ENCODE measurements at places on chromosomes 5 and 9.
A peak's percentile ranks its signal among the peaks of the same experiment; 100 is the strongest.

- DNase-seq = peak; percentile 12
Observed at GRCh38 chr9:96447406-96447805, 2.6 kb upstream of the HABP4 start.

GRCh38 chr5:13503017-13503416, 441.5 kb downstream of the DNAH5 start:
- no peak for DNase-seq

- DNase-seq = no peak
Observed at GRCh38 chr5:113382731-113383130, 52.1 kb downstream of the TSSK1B start.

DNA sequence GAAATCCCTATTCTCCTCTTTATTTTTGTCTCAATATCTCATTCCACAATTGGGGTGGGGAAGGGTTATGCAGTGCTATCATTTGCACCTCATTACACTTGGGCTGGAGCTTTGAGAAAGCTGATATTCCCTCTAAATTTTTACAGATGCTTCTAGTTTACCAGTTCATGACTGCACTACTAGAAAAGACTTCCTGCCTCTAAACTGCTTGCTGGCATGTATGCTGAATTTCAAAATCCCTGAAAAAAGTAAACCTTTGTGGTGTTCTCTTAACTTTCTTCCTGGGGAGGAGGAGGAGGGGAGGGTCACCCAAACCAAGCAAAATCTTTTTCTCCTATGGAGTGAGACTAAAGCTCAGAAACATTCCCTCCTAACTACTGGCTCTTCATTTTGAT, 45.1 kb downstream of the BNC2 start:
- peak; percentile 76 for DNase-seq

- DNase-seq = no peak
Observed at GRCh38 chr5:142872795-142873194, 102.6 kb downstream of the ARHGAP26 start.

GRCh38 chr9:38263532-38263931, 129.0 kb upstream of the ALDH1B1 start:
- DNase-seq = peak; percentile 34

DNA sequence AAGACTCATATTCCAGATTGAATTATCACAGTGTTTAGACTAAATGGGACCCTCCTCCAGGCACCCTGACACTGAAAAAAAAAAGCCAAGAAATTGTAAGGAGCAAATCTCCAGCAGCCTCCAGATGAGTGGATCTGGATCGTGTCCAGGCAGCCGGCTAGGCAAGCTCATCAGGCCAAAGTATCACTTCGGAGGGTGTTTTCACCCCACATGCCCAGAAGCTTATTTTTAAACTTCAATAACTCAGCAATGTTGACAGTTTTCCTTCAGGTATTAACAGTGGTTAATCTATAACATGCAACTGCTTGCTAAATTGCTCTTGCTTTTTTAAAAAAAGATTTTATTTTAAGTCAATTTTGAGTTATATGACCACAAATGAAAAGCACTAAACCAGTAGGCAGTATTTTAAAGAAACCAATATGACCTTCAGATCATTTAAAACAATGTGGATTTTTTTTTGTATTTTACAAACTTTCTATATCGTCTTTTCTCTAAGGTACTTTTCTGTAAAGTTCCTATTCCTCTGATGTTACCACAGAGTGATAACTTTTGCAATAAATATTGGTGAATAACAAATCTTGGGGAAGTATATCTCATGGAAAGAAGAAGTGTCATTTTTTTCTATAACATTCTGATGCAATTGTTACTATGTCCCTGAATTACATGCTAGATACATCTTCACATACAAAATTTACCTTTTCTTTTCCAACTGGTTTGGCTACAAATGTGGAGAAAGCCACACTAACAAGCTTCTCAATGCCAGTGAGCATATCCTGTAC, 30.7 kb downstream of the ACOT12 start:
- DNase-seq = no peak

DNA sequence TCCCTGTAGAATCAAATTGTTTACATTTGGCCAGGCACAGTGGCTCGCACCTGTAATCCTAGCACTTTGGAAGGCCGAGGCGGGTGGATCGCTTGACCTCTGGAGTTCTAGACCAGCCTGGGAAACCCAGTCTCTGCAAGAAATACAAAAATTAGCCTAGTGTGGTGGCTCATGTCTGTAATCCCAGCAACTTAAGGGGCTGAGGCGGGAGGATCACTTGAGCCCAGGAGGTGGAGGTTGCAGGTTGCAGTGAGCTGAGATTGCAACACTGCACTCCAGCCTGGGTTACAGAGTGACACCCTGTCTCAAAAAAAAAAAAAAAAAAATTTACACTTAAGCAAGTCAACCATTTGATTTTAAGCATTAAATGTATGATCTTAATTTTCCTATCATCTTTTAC, 17.5 kb upstream of the IQGAP2 start:
- no peak for DNase-seq

DNA sequence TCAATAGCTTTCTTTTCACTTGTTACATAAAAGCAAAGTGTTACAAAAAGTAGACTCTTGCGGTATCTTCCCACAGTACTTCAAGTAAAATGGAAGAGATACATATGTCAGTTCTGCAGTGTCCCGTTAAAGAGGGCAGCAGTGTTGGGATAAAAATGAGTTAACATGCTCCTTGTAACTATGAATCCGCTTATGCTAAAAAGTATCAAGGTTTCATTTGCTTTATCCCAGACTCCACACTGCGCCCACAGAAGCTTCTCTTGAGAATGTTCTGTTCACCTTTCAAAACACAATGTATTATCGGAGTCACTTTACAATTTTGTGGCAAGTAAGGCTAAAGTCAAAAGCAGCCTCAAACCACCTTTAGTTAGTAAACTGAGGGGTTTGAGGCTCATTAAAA, 790 bp downstream of the PTAR1 start:
- peak; percentile 13 for DNase-seq

- DNase-seq = no peak
Observed at GRCh38 chr5:17828681-17829080, 194.4 kb downstream of the TAF11L14 start.

DNA sequence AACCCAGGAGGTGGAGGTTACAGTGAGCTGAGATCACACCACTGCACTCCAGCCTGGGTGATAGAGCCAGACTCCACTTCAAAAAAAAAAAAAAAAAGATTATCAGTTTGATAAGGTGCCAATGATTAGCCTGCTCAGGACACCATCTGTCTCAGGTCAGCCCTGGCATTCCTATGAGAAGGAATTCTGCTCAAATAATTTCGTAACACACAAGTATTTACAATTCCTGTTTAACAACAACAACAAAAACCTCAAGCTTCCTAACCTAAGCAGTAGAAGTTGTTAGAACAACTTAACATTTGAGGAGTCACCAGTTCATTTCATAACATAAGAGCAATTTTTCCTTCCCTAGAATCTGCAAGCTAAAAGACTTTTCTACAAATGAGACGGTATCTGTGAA, 85.0 kb downstream of the LHFPL2 start:
- peak; percentile 31 for DNase-seq

Data from AG10803 (cell line).